ENCODE measurements at places on chromosomes 11 and 22. TPM values are rescaled to one million over a fixed set of nuclear protein-coding genes. Genes with fewer than 3 reads are reported as not detected.
A peak's percentile ranks its signal among the peaks of the same experiment; 100 is the strongest.

DNA sequence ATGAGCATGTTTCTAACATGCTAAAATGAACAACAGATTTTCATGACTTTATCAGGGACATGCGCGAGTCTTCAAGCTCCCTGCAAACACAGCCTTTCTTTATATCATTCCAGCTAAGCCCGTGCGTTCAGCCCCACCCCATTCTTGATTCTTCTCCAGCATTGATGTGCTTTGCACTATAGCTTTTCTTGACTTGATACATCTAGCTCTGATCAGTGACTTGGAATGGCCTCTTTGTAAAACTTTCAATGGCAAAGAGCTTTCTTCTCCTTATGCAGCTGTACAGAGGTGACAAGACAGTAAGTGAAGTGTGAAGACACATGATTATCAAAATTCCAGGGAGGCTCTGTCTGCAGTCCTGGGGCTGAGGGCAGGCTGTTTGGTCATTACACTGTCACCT is 561.0 kb downstream of the OPCML start:
- DNase-seq: no peak

GRCh38 chr22:27900153-27900552 is 18.9 kb downstream of the PITPNB start:
- DNase-seq: no peak

DNA sequence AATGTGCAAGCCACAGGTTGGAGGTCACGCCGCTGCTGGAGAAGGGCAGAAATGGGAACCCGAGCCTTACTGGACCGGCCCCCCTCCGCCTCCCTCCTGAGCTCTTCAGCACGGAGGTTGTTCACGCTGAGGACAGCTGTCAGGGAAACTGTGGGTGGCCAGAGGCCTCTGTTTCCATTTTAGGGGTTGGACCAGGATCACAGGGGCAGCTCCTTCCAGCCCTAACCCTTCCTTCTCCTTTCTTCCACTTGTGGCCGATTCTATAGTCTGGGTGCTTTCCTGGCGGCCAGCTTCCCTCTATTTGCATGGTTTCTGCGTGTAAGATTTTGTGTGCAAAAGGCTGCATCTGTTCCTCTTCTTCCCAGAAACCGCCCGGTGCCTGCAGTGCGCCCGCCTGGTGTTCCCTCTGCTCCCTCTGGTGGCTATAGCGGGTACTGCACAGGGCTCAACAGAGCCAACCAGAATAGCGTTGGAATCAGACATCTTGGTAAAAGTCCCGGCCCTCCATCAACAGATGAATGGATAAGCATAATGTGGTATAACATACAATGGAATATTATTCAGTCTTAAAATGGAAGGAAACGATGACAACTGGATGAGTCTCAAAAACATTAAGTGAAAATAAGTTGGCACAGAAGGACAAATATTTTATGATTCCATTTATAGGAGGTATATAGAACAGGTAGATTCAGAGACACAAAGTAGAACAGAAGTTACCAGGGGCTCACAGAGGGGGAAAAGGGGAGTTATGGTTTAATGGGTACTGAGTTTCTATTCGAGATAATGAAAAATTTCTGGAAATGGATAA is 8.4 kb upstream of the SLC22A8 start:
- DNase-seq: peak; percentile 84

DNA sequence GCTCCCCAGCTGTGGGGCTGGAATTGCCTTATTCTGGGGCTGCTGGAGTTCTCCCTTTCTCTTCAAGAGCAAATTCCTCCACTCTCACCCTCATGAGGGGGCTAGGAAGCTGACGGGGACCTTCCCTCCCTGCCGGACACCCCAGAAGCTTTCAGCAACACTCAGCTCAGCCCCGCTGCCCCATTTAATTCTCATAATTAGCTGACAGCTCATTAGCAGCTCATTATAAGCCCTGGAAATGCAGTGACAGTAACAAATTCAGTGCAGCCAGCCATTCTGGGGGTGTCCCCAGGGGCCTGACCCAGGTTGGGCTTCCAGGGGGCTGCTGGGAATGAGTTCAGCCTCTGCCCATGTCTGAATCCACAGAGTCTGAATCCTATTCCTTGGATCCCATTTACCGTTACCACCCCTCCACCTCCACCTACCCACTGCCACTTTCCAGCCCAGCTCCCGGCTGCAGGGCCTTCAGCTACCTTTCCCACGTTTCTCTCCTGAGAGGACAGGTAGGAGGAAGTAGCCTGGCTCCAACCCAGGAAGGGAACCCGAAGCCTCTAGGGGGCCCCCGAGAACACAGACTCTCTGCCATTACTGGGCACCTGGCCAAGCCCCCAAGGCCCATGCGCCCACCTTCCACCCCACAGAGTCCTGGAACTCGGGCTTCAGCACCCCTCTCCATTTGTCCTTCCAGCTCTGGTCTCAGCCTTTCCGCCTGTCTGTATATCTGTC is 101.7 kb upstream of the LMO1 start:
- no peak for DNase-seq

GRCh38 chr22:36010882-36011281 is 17.7 kb downstream of the RBFOX2 start:
- no peak for DNase-seq

DNA sequence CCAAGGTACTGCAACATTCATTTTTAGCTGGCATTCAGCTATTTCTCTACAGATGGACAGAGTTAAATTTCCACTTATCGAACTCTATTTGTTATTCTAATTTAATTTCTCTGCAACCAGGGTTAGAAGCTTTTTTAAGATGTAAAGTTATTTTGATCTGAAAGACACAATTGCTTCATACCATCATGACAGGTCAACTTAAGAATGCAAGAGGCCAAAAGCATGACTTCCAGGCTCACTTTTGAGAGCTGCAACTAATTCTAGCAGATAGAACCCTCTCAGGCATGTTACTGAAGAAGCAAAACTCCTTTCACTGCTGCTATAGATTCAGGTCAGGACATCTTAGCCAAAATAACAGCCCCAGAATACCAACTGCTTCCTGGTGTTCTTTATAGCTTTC is 86.5 kb upstream of the GALNT18 start:
- no peak for DNase-seq

GRCh38 chr11:70790671-70791300 is 392.5 kb downstream of the CTTN start:
- no peak for DNase-seq

GRCh38 chr11:128733440-128734102 is 39.7 kb downstream of the FLI1 start:
- DNase-seq: no peak

GRCh38 chr11:4697585-4697984 is at the start of gene OR51E2:
Gene OR51E2, minus strand, starts transcription at chr11:4697853. Its CDS starts 15,142 bp downstream, at chr11:4682711.
- DNase-seq: no peak

DNA sequence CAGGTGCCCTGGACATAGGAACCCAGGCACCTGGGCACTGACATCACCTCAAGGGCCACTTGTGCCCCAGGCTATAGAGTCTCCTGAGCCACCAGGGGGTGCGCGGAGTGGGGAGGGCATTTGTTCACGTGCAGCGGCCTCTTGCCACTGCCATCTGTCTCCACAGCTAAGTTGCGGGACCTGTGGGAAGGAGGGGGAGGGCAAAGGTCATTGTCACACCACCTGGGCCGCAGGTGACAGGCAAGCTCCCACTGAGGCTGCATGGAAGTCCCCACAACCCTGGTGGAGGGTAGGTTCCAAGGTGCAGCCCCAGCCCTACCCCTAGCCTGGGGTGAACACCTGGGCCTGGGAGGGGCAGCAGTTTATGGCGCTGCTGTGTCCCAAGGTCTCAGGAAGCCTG is 79.5 kb downstream of the PIWIL3 start:
- DNase-seq: no peak

DNA sequence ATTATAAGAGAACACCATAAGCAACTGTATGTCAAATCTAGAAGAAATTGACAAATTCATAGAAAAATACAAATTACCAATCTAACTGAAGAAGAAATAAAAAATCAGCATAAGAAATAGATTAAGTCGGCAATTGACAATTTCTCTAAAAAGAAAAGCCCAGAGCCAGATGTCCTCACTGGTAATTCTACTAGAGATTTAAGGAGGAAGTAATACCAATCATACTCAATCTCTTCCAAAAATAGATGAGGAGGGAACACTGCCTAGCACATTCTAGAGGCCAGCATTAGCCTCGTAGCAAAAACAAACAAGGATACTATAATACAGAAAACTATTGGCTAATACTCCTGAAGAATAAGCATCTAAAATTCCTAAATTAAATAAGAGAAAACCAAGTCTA is 40.4 kb upstream of the IGLL5 start:
- DNase-seq: no peak

DNA sequence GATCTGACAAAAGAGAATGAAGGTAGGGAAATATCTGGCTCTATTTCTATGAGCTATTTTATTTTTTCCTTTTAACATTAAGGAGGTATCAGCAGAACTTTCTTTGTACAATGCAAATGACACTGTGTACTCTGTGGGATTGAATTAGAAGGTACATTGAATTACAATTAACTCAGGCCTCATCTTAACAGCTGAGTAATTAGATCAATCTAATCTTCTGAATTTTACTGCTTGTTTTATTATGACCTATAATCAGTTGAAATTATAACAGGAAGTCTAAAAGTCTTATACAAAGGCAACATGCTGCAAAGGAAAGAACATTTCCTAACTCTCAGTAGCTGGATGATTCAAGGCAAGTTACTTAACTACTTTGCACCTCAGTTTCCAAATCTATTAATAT is 69.8 kb downstream of the RELT start:
- no peak for DNase-seq

DNA sequence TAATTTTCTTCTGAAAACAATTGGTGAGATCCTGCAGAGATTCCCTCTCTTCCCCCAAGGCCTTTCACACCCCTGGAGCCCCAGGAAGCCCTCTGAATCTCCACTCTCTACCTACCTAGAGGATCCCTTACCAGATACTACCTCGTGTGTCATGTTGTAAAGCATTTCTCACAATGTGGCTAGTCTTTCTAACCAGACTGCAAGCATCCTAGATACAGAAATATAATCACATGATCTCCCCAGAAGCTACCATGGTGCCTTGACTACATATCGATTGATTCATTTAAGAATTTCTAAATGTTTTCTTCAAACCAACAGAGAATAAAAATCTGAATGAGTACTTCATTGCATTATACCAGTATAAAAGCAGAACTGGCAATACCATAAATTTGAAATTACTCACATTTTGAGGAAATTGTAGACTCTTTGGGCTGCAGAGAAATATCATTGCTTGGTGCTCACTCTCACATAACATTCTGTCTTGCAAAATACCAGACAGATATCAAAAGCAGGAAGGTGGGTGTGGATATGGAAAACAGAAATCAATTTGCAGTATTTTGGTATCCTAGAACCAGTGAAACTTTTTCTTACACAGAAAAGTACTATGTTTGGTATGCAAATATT is 113.5 kb downstream of the MAML2 start:
- DNase-seq: no peak

GRCh38 chr11:16173798-16174197 is 182.5 kb downstream of the SOX6 start:
- DNase-seq: no peak

DNA sequence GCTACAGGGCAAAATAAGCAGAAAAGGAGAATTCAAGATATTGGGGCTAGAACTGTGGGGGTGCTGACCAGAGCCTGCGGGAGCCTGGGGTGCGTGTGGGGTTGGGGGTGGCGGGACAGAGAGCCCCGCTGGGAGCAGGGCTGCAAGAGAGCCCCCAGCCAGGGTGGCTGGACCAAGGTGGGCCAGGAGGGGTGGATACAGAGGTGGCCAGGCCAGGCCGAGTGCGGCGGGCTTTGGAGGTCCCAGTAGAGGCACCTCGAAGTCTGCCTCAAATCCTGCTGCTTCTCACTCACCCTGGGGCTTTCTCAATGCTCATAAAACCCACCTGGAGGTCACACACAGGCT is 16.9 kb upstream of the MUC5B start:
- no peak for DNase-seq

GRCh38 chr11:92765965-92766371 is 203.5 kb upstream of the MTNR1B start:
- no peak for DNase-seq

- DNase-seq: no peak
Observed at GRCh38 chr22:49238181-49239141, 589.2 kb downstream of the BRD1 start.

GRCh38 chr11:57709802-57710367 is 2.1 kb downstream of the MED19 start:
- DNase-seq: no peak

DNA sequence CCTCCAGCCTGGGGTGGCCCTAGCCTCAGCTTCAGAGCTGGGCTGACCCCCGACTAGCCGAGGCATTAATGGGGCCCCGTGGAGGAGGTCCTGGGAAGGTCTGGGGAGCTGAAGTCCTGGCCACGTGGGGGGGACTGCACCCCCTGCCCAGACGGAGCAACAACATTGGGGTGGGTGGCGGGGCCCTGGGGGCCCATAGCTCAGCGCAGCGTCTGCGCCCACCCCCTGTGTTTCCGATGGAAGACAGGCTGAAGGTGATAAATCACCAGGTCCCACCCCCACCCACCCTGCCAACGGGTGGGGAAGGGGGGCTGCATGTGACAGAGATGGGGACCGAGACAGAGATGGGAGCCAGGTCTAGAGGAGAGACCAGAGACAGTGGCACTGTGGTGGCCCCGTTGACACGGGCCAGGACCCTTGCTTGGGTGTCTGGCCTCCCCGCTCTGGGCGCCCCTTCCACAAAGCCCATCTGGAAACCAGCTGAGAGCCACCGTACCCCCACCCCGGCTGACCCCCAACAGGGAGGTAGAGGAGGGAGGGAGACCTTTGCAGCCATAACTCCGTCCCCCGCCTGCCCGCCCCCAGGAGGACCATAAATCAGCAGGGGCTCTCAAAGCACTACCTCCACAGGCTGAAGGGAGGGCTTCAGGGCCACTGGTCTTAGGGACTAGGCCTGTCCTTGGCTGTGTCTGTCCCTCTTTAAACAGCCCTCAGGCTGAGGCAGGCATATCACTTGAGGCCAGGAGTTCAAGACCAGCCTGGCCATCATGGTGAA is 8.2 kb downstream of the GP1BB start:
- no peak for DNase-seq

SLC22A25 gene
- total RNA-seq: not detected

C22orf31 gene
- not detected for total RNA-seq

C11orf52 gene
- 16.2 TPM for total RNA-seq

SCN4B gene
- total RNA-seq: 0.16 TPM

HIPK3 gene
- total RNA-seq: 65.4 TPM

SNX19 gene
- 56.3 TPM for total RNA-seq

OR4D11 gene
- not detected for total RNA-seq

CD3G gene
- total RNA-seq: not detected

SYCE3 gene
- total RNA-seq: not detected

ADM gene
- 9.4 TPM for total RNA-seq

CD3E gene
- total RNA-seq: not detected

TMA7B gene
- not detected for total RNA-seq

LIF gene
- 2.3 TPM for total RNA-seq

CRYBB2 gene
- total RNA-seq: 0.81 TPM

CCDC15 gene
- 3.8 TPM for total RNA-seq

UCP3 gene
- 4.3 TPM for total RNA-seq

ZC3H12C gene
- 10.5 TPM for total RNA-seq

GP1BB gene
- total RNA-seq: 7.7 TPM

ACR gene
- 0.62 TPM for total RNA-seq

TRIM29 gene
- 0.33 TPM for total RNA-seq
